ENCODE measurements at places on chromosomes 5 and 9.

- ATAC-seq, result no peak
Measured at GRCh38 chr5:109759306-109759705, 69.6 kb downstream of the MAN2A1 start.

DNA sequence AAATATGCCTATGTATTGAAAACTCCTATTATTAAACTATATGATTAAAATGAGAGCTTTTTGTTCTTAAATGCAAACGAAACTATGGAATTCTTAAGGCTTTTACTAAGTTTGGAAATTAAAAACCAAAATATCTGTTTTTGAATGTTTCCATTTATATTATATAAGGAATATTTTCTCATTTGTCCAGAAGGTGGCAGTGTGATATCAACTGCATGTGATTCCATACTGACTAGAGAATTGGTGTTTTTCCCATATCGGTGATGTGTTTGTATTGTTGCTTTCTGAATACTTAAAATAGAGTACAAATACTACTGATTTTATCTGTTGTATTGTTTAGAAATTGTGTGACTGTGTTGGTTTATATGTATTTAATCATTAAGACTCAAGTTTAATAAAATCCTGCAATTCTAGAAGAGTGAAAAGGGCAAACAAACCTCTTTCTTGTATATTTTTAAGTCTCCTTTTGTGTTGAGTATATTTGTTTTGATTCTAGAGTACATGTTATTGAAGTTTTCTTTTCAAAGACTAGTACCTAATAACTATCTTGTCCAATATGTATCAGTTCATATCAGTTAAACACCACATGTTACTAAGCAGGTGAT lies 320.8 kb downstream of the CCDC171 start:
- ATAC-seq, result peak; percentile 86

DNA sequence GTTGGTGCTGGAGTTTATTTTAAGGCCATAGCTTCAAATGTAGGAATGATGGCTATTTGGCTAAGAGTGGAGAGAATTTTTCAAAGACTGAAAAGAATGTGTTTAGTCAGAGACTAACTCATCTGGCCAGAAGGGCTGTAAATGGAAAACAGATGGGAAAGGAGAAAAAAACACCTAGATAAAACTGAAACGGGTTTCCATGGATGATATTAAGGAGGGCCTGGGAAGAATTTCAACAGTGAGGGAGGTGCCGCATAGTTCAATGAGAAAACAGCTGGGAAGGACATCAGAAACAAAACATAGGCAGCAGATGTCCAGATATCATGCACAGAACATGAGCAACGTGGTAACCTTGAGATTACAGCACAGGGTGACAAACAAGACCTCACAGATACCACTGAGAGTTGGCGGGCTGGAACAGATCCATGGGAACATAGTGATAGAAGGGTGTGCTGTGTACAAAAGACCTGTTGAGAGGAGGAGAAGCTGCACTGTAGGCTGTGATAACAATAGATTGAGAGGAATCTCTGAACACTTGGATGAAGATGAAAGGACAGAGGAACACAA lies 31.2 kb upstream of the RAD23B start:
- peak; percentile 90 for ATAC-seq

DNA sequence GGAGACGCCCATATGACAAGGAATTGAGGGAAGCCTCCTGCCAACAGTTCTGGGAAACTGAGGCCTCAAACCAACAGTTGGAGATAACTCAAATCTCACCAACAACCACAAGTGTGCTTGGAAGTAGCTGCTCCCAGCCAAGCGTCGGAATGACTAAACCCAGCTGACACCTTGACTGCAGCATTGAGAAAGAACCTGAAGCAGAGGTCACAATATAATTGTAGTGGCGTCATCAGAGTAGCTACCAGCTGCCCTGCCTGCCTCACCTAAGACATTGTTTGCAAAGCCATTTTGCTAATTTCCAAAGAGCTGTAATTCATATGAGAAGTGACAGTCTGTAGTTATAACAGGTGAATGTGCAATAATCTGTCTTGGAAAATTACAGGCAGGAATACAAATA lies 40.8 kb upstream of the ANKRD31 start:
- no peak for ATAC-seq

DNA sequence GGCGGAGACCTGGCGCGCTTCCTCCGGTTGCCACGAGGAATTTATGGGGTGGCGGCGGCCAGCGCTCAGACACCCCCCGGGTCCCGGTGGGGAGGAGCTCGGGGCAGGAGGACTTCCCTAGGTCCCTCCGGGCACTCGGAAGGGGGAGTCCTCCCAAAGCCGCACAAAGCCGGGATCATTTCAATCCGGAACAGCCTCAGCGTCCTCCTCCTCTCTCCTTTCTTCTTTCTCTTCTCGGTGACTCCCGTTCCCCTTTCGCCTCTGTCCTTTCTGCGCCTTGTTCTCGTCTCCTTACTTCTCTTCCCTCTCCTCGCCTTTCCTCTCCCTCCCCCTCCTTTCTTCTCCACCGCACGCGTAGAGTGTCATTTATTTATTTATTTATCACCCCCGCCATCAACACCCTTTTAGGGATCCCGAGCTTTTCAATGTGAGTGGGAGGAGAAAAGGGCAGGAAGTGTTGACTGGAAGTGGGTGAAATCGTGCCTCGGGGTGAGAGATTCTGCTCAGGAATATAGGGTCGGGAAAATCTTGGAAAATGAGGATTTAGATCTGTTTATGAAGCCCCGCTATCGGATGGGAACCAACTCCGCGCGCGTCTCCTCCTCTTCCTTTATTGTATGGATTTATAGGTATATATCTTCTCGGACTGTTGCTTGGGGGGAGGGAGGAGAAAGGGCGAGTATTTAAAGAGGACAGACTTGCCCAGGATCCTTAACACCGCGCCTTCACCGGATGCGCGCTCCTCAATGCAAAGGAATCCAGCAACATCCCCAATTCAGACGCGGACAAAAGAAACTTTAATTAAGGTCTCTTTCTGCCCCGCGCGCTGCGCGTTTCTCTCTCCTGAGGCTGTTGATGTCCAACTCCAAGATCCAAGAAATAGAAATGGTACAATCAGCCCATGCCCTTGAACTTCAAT lies 2.0 kb upstream of the ZNF462 start:
- peak; percentile 7 for ATAC-seq

- ATAC-seq, result no peak
Measured at GRCh38 chr9:19492775-19493173, 84.0 kb downstream of the ACER2 start.
